ENCODE measurements at places on chromosomes 4 and X.

GRCh38 chrX:15151267-15152186 is 118.4 kb downstream of the ASB9 start:
- peak; percentile 46 for DNase-seq

- DNase-seq = no peak
Observed at GRCh38 chr4:24671849-24672248, 87.5 kb upstream of the DHX15 start.

- DNase-seq = no peak
Observed at GRCh38 chrX:152932598-152933175, 34.8 kb downstream of the ZNF185 start.

DNA sequence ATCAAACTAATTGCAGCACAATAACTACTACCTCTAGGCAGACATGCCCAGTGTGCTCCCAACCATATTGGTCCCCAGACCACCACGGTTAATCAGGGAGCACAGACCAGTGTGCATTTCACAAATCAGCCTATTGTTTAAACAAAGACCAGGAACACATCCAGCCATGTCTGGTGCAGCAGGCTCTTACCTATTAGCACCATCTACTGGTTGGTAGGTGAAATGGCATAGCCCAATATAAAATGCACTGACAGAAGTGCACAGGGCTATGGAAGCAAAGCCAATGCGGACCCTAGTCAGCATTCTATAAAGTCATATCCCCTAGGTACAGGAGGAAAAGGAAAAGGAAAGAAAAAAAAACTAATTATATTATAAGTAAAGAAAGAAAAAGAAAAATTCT is 15.5 kb upstream of the CYLC1 start:
- DNase-seq = peak; percentile 28

- no peak for DNase-seq
Observed at GRCh38 chrX:53235566-53235965, 10.6 kb upstream of the KDM5C start.

DNA sequence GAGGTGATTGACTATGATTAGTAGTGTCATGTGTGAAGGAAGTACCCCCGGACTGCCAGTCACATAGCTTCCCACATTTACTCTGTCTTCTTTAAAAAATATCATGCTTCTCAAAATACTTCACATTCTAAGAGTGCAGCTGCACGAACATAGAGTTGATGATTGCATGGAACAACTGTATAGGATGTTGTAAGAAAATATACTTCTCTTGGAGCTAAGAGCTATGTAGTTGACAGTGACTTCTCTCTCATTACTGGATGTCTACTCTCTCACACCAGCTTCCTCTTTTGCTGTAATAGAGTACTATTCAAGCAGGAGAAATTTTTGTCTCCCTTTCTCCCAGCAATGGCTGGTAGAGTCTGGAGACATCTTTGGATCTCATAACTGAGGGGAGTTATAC is 99.4 kb upstream of the PUDP start:
- DNase-seq = no peak

DNA sequence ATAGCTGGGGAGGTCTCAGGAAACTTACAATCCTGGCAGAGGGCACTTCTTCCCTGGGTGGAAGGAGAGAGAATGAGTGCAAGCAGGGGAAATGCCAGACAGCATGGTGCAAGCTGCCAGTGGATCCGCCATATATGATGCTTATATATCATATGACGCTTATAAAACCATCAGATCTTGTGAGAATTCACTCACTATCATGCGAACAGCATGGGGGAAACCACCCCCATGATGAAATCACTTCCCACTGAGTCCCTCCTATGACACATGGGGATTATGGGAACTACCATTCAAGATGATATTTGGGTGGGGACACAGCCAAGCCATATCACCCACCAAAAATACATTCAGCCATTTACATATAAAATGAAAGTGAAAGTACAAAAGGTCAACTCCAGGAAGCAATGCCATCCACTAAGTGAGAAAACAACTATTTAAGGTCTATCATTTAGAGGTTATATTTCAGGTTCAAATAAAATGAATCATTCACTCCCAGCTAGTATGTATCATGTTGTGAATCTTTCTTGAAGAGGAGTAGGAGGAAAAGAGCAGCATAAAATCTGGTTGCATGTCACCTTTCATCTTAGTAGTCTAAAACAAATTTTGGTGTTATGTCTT is 20.3 kb upstream of the DYNLT3 start:
- no peak for DNase-seq

GRCh38 chrX:9581771-9582385 is 117.0 kb downstream of the TBL1X start:
- DNase-seq = no peak

DNA sequence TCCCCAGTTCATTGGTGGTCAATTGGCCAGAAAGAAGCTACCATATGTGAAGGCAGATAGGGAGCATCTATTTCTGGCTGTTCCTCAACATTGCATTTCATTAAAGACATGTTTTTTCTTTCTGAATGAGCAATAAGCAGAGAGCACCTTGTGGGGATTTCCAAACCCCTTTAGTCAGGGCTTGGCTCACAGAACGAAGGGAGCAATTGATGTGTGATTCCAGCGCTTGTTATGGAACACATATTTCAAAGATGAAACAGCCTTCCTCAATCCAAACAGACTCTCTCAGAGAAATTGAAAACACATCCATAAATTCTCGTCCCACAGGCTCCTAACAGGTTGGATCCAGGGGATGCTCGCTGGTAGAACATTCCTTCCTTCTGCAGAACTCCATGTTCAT is 84.1 kb downstream of the CLCN4 start:
- DNase-seq = peak; percentile 64

- peak; percentile 64 for DNase-seq
Observed at GRCh38 chr4:6493658-6494304, 21.4 kb upstream of the PPP2R2C start.

DNA sequence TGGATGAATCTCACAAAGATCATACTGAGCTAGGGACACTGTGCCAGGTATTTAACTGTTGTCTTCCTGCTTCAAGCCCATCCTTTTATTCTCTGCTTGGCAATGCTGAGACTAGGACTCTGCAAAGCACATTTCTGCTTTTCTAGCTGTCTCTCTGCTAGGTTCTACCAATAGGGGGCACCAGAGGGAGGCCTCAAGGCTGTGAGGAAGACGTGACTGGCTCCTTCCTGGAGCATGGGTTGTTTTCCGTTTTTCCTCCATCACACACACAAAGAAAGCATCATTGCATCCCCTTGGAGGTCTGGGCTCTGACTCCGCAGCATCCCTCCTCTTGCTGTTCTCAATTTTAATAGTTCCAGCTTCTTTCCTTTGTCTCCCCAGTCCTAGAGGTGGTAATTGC is 10.9 kb upstream of the DCTD start:
- DNase-seq = no peak

DNA sequence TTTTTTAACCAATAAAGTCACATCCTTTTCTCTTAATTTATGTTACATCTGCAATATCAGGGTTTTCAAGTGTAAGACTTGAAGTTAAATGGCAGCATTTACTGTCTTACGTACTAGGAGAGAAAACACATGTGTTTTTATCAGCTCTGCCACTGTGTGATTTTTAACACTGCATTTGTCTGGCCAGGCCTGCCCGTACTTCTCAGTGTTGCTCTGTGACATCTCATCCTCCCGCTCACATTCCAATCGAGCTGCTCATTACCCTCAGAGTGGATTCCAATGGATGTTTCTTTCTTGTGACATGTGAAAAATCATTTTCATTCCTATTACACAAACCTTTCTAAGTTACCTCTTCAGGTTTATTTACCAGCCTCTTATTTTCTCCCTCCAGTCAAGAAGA is 420.3 kb downstream of the FAT4 start:
- DNase-seq = peak; percentile 86

DNA sequence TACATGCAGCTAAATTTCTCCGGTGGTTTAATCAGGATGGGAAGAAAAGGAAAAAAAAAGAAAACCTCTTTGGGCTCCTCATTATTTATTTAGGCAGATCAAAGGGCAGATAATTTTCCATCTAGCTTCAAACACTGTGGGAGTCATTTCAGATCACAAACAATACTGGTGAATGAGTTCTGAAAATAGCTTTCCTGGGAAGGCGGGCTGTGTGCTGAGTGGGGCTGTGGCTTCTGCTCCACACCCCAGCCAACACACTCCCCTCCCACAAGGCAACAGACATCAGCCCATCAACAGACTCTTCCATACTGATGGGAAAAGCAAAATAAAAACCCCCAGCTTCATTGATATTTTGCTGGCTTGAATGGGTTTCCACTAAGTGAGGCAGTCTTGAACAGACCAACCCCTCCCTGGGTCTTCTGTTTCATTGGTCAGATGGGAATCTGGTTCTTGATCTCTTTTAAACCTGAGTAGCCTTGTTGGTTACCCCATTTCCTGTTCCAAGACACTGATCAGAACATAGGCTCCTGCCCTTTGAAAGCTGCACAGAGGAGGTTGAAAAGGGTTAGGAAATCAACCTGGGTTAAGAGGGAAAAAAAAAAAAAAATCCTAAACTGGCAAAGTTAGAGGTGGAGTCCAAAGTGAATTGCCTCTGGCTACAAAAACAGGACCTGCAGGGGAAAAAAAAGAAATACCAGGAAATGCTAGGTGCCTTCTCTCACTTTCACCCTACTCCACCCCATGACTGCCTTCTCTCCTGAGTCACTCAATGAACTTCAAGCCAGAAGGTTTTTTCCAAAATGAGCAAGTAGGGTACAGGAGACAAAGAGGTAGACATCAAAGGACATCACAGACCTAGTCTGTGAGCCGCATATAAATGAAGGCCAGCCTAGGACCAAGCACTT is 20.0 kb downstream of the AMOT start:
- peak; percentile 36 for DNase-seq
